ENCODE measurements at places on chromosomes 6 and 20.
A peak's percentile ranks its signal among the peaks of the same experiment; 100 is the strongest.

GRCh38 chr20:2133318-2134183, 31.9 kb downstream of the STK35 start:
- DNase-seq: no peak

DNA sequence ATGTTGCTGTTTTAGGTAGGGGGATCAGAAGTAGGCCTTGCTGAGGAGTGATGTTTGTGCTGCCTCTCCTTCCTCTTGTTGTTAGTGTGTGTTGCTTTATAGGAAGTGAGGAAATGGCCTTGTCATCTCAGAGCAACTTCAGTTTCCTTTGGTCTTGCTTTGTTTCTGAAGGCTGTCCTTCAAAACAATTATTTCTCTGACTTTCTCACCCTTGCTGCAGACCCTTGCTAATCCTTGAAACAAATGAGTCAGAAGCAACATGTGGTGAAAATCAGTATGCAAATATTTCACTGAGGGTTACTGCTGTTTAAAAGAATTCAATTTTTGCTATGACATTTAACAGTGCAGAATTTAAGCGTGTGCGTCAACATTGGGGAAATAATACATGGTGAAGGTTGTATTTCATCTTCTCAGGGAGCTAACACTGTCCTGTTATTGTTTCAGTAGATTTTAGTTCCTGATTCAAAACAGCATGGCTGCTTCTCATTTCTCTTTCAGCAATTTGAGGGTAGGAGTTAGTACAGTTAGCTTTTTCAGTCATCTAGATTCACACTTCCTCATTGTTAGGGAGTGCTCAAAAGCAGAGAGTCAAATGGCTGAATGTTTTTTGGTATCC, 13.8 kb downstream of the RNF144B start:
- DNase-seq: no peak

DNA sequence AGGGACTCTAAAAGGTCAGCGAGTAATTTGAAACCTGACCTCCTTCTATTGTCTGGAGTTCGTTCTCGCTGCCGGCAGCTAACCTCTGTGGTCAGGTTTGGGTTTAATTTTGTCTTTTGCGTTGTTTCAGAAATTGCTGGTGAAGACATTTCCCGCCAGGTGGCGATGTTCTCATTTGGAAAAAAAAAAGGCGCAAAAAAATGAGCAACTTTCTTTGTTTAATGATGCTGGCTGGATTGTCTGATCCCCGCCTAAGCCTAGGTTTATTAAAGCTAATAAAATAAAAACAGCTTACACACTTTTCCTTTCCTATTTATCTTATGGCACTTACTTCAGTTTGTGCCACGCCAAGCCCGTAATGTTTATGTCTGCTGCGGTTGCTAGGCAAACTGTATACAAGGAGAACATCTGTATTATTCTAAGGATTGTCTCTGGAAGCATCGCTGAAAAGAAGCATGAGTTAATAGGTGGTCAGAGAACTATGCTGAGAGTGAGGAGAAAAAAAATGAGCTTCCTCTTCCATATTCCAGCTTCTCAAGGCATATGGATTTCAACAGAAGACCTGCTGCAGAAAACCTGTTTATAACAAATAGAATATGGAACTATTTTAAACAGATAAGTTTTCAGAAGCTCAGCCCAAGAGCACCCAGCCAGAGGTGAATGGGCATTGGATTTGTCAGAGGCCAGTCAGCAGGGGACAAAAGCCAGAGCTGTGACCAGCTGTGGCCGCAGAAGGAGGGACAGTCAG, 205.7 kb downstream of the DOK5 start:
- DNase-seq: no peak

- DNase-seq: no peak
Observed at GRCh38 chr20:49368596-49368995, 90.7 kb upstream of the ZNFX1 start.

GRCh38 chr6:27679964-27680694, 207.2 kb upstream of the ZNF184 start:
- DNase-seq: no peak

DNA sequence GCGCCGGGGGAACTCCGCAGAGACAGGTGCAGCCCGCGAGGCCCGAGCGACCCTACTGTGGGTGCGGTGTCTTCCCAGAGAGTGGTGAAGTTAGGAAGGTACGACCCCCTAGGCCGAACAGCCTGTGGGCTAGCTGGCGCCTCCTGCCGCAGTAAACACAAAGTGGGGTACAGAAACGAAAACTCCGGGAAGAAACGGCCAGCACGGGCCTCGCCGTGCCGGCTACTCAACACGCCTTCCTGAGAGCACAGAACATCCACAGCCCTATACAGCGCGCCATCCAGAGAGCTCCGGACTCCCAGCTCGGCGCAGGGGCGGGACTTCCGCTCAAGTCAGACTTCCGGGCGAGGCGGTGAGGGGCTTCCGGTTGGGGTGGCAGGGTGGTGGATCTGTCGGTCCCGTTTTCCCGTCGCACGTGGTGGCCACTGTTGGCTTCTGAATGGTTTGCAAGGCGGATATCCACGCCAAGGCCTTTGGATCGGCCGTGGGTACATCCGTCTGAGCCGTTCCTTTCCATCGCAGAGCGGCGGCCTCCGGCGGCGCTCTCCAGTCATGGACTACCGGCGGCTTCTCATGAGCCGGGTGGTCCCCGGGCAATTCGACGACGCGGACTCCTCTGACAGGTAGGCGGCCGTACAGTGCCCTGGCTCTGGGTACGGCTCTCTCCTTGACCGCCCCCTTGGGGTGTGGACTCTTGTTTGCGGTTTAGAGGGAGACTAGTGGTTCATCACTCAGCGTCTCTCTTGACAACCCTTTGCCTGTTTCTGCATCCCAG, at the start of the genes CAGE1 and RIOK1:
Gene CAGE1, minus strand, starts transcription at position 292 of the 775 bp plus-strand sequence. CDS start 2,569 bp downstream, outside the sequence.
Gene RIOK1, plus strand, starts transcription at position 358 of the 775 bp plus-strand sequence. Its CDS starts 195 bp downstream, at position 553.
- DNase-seq: peak; percentile 93

DNA sequence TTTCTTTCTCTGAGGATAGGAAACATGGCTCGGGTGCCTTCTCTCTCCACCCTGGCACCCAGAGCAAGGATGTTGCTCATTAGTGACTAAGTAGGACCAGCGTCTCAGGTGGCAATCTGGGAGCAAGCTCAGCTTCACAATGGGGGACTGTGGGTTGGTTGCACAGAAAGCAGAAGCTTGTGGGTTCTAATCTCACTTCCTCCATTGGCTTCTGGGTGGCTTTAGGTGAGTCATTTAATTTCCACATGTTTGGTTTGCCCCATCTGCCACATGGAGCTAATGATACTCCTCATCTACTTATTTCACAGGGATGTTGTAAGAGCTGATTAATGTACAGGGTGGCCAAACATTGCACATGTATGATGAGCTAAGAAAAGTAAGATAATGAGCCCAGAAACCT, 54.8 kb upstream of the AKIRIN2 start:
- no peak for DNase-seq

GRCh38 chr6:36701401-36701991, 3.9 kb downstream of the RAB44 start:
- no peak for DNase-seq

DNA sequence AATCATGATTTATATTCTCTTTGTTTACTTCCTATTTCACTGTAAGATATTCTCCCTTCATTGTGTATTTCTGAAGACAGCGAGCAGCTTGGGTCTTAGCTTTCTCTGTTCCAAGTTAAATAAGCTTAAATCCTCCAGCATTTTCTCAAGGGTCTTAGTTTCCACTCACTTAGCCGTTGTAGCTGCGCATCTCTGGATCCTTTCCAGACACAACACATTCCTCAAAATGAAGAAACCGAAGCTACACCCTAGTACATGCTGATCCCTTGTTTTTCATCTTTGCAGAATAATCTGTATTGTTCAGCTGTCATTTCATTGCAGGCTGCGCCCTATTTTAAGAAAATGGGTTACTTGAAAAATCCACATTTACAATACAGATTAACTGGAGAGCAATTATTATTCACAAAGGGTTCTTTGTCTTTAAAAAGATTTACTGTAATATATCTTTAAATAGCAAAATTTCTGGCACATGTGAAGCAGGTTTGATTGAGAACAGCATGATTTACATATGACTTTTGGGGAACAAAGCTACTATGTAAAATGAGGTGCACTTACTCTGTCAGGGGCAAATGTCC, 375.8 kb downstream of the QKI start:
- DNase-seq: no peak

DNA sequence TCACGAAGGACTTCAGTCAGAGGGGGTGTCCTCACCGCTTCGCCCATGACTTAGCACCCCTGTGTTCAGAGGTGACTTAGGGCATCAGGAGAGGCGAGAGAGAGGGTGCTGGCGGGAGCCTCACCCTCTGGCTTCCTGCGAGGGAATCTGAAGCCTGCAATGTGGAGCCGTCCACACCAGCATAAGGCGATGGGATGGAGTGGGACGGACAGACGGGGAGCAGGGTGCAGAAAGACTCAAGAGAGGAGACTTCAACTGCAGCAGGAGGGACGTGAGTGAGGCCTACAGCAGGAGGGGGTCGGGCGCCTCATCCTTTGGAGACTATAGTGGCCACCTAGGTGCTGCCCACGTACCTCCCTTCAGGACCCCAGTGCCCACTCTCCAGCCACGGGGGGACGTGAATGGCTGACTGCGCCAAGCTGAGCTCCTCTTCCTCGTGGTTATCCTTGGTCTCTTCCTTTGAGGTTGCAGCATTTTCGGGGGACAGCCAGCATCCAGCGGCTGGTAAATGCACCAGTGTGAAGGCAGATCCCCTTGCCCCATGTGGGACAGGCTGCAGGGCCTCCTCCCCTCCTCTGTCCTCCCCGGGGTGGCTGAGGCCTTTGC, 26.9 kb upstream of the MLN start:
- DNase-seq: no peak

GRCh38 chr20:49713753-49714712, at the start of gene B4GALT5:
Gene B4GALT5, minus strand, starts transcription at chr20:49713878. Its CDS starts 188 bp downstream, at chr20:49713690.
- peak; percentile 26 for DNase-seq
